ENCODE measurements at places on chromosomes 6 and 20. TPM values are rescaled to one million over a fixed set of nuclear protein-coding genes. Genes with fewer than 3 reads are reported as not detected.
A peak's percentile ranks its signal among the peaks of the same experiment; 100 is the strongest.

Gene MCCD1
- total RNA-seq, result not detected

Gene HMGA1
- total RNA-seq, result 27.8 TPM

Gene TTLL9
- total RNA-seq, result 0.09 TPM

Gene CLPSL1
- not detected for total RNA-seq

Gene RFX6
- total RNA-seq, result not detected

Gene KCNG1
- total RNA-seq, result 0.44 TPM

Gene GPR6
- total RNA-seq, result not detected

Gene SLC17A1
- not detected for total RNA-seq

Gene VWA7
- 1.2 TPM for total RNA-seq

Gene SEL1L2
- not detected for total RNA-seq

GRCh38 chr6:36598739-36599318, 4.7 kb downstream of the SRSF3 start:
- H3K4me3 ChIP-seq, result no peak overlapping the region
- H3K27me3 ChIP-seq, result no peaks in the 10 kb centered on the region
- H3K4me1 ChIP-seq, result peaks cover 31% of the 10 kb centered on the region
- DNase-seq, result no peak

- no peak overlapping the region for H3K4me3 ChIP-seq
- no peaks in the 10 kb centered on the region for H3K36me3 ChIP-seq
- peak; percentile 83 for DNase-seq
- no peaks in the 10 kb centered on the region for H3K27me3 ChIP-seq
- H3K27ac ChIP-seq, result no peak overlapping the region
Measured at GRCh38 chr6:24031496-24031895, 94.5 kb upstream of the NRSN1 start.

- no peak for DNase-seq
- H3K27ac ChIP-seq, result no peak overlapping the region
- H3K4me3 ChIP-seq, result no peak overlapping the region
- H3K4me1 ChIP-seq, result peaks cover 22% of the 10 kb centered on the region
- H3K36me3 ChIP-seq, result no peaks in the 10 kb centered on the region
Measured at GRCh38 chr20:50471231-50471630, 39.0 kb upstream of the PTPN1 start.

- no peak overlapping the region for H3K4me3 ChIP-seq
- peak overlapping the region; percentile 80 for H3K27ac ChIP-seq
- peaks cover 33% of the 10 kb centered on the region for H3K36me3 ChIP-seq
- peak; percentile 52 for DNase-seq
- H3K4me1 ChIP-seq, result peaks cover 79% of the 10 kb centered on the region
- no peaks in the 10 kb centered on the region for H3K27me3 ChIP-seq
Measured at GRCh38 chr6:43668151-43669028, 19.2 kb downstream of the MRPS18A start.

DNA sequence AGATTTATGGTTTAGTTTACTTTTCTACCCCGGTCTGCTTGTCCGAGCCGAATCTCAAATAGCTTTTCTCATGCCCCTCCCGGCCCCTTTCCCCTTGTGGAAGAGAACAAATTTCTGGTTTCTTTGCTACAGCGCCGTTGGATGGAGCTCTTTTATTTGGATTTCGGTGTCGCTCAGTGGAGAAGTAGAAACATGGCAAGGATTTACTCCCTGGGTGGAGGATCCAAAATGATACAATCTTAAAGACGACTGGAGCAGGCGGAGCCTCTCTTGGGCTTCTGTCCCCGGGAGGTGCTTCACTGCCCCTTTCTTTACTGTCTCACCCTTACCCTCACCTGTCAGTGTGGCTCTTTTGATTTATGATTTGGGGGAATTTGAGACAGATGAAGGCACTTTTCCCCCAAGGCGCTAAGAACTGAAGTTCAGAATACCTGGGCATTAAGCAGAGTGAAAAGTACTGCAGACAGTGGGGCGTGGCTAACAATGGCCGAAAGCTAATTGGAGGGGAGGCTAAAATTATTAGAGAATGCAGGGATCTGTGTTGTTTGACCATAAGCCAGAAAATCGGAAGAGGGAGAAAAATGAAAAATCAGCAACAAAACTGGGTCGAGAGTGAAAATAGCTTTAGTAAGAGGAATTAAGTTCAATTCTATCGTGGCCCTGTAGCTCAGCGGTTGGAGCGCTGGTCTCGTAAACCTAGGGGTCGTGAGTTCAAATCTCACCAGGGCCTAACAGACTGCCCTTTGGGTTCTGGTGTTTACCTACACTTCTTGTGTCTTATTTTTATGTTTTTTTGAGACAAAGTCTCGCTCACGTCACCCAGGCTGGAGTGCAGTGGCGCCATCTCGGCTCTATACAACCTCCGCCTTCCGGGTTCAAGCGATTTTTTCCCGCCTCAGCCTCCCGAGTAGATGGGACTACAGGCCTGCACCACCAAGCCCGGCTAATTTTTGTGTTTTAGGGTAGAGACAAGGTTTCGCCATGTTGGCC, 145.1 kb upstream of the ZNF184 start:
- H3K36me3 ChIP-seq, result no peaks in the 10 kb centered on the region
- H3K4me3 ChIP-seq, result peak overlapping the region; percentile 33
- DNase-seq, result peak; percentile 52
- peaks cover 7% of the 10 kb centered on the region for H3K4me1 ChIP-seq
- no peak overlapping the region for H3K27ac ChIP-seq

DNA sequence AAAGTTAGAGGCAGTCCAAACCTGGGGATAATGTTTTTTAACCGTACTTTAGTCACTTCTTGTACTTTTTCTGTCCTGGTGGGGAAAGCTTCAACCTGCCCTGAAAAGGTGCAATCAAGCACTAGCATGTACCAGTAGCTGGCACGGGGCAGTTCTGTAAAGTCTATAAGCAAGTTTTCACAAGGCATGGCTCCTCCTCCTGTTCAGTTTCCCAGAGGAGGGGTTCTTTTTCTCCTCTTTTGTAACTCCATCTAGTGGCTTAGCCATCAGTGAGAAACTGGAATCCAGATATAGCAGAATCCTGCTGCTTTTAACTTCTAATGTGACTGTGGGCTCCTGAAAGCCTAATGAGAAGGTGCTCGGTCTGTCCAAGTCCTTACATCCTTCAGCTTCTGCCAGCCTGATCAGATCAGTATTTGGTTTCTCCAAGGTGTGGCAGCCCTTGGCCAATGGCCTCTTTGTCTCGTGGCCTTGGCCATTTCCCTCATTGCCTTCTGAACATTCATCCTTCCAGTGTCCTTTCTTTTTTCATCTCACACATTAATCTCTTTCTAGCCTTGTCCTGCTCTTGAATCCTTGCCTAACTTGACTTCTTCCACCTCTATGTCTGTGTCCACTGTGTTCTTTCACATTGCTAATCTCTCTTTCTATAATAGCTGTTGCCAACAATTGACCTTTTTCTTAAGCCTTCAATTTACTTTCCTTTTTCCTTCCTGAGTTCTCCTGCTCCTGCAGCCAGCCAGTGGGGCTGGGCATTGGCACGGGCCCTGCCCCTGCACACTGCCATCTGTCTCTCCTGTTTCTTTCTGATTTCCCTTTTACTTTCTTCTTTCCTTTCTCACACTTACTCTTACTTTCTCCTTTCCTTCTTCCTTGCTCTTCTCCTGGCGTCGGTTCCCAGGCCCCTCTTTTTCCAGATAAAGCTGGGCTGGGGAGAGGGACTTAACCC, 222.0 kb upstream of the SYNCRIP start:
- H3K27me3 ChIP-seq, result no peaks in the 10 kb centered on the region
- H3K27ac ChIP-seq, result no peak overlapping the region
- no peak overlapping the region for H3K4me3 ChIP-seq
- peak; percentile 41 for DNase-seq
- no peaks in the 10 kb centered on the region for H3K36me3 ChIP-seq

DNA sequence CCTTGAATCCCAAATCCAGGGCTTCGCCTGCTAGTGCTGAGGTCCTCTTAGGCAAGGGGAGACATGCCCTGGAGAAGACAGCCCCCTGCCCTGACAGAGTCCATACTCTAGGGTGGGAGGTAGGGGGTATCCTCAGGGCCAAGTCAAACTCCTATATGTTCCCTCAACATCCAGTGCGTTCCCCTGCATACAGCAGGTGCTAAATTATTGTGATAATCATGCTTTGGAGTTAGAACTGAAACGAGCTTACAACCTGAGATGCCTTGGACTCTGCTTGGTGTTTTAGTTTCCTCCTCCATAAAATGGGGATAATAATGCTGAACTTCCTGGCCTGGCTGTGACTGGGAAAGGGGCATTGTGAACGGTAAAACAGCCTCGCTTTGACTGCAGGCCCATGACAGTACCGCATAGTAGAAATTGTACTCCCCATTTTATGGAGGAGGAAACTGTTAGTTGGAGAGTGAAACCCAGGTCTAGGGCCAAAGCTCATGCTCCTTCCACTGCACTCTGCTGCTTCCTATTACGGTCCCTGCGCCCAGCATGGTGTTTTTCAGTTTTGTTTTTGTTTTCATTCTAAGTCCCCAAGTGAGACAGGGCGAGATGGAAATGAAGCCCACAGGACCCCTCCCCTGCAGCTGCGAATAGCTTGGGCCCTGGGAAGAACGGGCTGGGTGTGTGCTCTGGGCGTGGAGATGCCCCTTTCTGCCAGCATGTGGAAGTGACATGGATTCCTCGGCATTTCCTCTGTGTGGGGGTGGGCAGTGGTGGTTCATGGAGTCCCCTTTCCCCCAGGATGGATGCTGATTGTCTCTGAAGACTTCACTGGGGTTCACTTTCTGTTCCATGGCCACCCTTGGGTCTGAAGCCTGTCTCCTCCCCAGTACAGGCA, 162.5 kb downstream of the VEGFA start:
- no peaks in the 10 kb centered on the region for H3K27me3 ChIP-seq
- no peak overlapping the region for H3K27ac ChIP-seq
- no peak for DNase-seq
- no peak overlapping the region for H3K4me3 ChIP-seq

- H3K36me3 ChIP-seq, result peaks cover 15% of the 10 kb centered on the region
- DNase-seq, result no peak
- no peak overlapping the region for H3K4me3 ChIP-seq
- peaks cover 23% of the 10 kb centered on the region for H3K4me1 ChIP-seq
- no peak overlapping the region for H3K27ac ChIP-seq
- no peaks in the 10 kb centered on the region for H3K27me3 ChIP-seq
Measured at GRCh38 chr6:108581237-108581931, 20.7 kb downstream of the FOXO3 start.

DNA sequence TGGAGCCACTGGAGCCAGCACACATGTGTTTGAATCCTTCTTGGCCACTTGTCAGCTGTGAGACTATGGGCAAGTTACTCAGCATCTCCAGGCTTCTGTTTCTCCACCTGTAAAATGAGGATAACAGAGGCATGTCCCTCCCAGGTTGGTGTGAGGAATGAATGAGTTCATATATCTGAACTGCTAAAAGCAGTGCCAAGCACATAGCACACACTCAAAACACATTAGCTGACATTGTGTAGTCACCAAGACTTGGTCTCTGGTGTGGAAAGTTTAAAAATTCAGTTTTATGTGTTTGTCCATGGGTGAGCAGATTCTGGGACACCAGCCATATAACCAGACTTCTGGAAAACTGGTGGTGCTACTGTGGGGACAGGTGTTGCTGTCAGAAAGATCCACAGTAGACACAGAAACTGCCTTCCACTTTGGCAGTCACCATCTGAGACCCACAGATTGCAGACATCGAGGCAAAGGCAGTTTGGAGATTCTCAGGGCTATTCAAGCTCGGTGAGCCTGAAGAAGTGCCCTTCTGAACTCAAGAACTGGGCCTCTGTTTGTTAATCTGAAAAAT, 115.8 kb downstream of the MRPL14 start:
- peaks cover 15% of the 10 kb centered on the region for H3K4me1 ChIP-seq
- DNase-seq, result peak; percentile 52
- no peak overlapping the region for H3K27ac ChIP-seq
- H3K36me3 ChIP-seq, result no peaks in the 10 kb centered on the region
- no peak overlapping the region for H3K4me3 ChIP-seq

GRCh38 chr20:58233881-58234528, 5.6 kb upstream of the ANKRD60 start:
- H3K4me1 ChIP-seq, result no peaks in the 10 kb centered on the region
- no peak overlapping the region for H3K27ac ChIP-seq
- peaks cover 5% of the 10 kb centered on the region for H3K36me3 ChIP-seq
- H3K4me3 ChIP-seq, result no peak overlapping the region

DNA sequence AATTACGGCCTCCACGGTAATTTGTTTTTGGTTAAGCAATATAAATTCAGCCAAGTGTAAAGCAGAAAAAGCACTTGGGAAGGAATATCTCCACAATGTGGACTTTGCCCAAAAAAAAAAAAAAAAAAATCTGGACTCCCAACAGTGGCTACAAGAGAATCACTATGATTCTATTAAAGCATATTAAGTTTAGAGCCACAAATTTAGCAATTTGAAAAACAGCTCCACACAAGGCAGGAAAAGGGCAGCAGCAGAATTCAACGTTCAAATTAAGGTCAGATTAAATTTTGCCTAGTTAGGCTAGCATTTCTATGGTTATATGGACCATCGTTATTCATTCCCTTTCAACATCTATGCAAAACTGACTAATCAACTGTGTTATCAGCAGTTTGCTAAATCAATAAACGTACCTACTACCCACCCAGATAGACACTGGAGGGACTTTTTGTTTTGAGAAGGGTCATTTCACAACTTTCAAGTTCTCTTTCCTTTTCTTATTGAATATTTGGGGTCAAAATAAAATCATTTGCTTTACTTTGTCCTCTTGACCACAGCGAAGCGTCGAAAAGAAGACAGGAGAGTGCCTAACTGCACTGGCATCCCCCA, 1.0 kb downstream of the MCM9 start:
- peaks cover 3% of the 10 kb centered on the region for H3K4me1 ChIP-seq
- no peaks in the 10 kb centered on the region for H3K27me3 ChIP-seq
- H3K27ac ChIP-seq, result peak overlapping the region; percentile 60
- DNase-seq, result no peak
- peak overlapping the region; percentile 83 for H3K4me3 ChIP-seq

DNA sequence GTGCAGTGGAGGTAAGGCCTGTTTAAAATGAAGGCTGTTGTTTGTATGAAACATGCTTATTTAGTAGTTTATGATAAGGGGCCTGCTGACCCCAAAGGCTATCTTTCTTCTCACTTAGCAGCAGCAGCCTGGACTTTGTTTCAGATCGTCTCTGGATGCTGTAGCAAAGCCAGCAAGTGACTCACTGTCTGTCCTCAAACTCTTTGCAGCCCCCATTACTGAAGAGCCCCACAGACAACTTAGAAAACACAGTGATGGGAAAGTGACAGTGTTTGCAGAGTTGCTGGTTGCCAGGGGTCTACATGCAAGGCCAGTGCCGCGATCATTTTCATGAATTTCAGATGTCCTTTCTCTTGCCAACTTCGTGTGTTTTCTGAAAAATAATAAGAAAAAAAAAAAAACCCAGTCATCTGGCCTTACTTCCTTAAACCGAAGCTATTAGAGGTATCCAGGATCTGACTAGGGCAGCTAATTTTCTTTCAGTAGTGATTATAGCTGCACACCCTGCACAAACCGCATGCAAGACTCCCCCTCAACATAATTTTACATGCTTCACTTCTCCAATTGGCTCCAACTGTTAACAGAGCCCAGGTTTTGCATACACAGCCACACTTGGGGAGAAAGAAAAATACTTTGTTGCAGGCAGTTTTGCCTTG, 11.6 kb upstream of the F13A1 start:
- H3K36me3 ChIP-seq, result no peaks in the 10 kb centered on the region
- H3K4me3 ChIP-seq, result no peak overlapping the region
- H3K27me3 ChIP-seq, result no peaks in the 10 kb centered on the region
- peak overlapping the region; percentile 74 for H3K27ac ChIP-seq
- DNase-seq, result peak; percentile 54

- H3K27ac ChIP-seq, result no peak overlapping the region
- no peak for DNase-seq
- peaks cover 16% of the 10 kb centered on the region for H3K27me3 ChIP-seq
- no peaks in the 10 kb centered on the region for H3K4me1 ChIP-seq
- peaks cover 39% of the 10 kb centered on the region for H3K36me3 ChIP-seq
- H3K4me3 ChIP-seq, result no peak overlapping the region
Measured at GRCh38 chr6:33724102-33725023, 12.9 kb upstream of the UQCC2 start.

Measured in muscle of leg (tissue), 16 donors.